ENCODE measurements at places on chromosomes 12 and 14. TPM values are rescaled to one million over a fixed set of nuclear protein-coding genes. Genes with fewer than 3 reads are reported as not detected.

Gene KCNJ8
- 8.0 TPM for polyA plus RNA-seq

- no peak for DNase-seq
Observed at GRCh38 chr12:95995238-95996031, 709 bp downstream of the HAL start.

GRCh38 chr12:108573317-108573716 is 10.9 kb downstream of the ISCU start:
- DNase-seq = no peak

GRCh38 chr12:116502989-116503496 is 56.1 kb upstream of the MAP1LC3B2 start:
- DNase-seq = no peak

- no peak for DNase-seq
Observed at GRCh38 chr14:95516554-95517181, at the start of gene SYNE3. TSS of gene SYNE3 (minus strand) at chr14:95516650. CDS start at chr14:95475821, 40,829 bp downstream.

Measured in IMR-90 (cell line).